Activated CD4-positive, alpha-beta T cell treated with anti-CD3 and anti-CD28 coated beads for 4 hours (primary cell): ENCODE measurements at places on chromosomes 11 and 22.

- no peak for DNase-seq
Observed at GRCh38 chr22:48939441-48940265, 888.0 kb downstream of the BRD1 start.

- no peak for DNase-seq
Observed at GRCh38 chr11:128213461-128213860, 373.9 kb downstream of the ETS1 start.

- no peak for DNase-seq
Observed at GRCh38 chr11:69014898-69015549, 2.0 kb upstream of the MRGPRF start.

- no peak for DNase-seq
Observed at GRCh38 chr22:19747551-19747950, 13.0 kb upstream of the TBX1 start.

- no peak for DNase-seq
Observed at GRCh38 chr22:39776295-39777009, 117.1 kb downstream of the ENTHD1 start.

- DNase-seq: no peak
Observed at GRCh38 chr11:64621283-64622019, 30.4 kb downstream of the SLC22A12 start.

DNA sequence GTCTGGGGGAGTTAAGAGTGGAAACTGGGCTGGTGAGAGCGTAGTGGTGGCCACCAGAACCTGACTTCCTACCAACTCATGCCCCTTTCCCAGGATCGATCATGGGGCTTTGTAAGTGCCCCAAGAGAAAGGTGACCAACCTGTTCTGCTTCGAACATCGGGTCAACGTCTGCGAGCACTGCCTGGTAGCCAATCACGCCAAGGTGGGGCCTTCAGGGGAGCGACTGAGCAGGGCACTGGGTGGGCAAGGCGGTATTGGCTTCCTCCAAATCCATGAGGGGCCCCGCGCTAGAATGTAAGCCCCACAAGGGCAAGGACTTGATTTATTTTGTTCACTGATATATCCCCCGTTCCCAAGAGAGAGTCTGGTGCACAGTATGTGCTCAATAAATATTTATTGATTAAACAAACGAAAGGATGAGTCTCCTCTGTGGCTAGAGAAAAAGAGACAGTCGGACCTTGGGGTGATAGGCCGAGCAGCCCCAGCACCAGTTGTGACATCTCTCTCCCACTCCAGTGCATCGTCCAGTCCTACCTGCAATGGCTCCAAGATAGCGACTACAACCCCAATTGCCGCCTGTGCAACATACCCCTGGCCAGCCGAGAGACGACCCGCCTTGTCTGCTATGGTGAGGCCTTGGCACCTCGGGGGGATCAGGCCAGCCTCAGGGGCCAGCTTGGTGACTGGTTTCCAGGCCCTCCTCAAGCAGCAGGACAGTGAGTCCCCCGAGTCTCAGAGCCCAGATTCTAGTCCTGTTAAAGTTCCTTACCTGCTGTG lies 765 bp downstream of the ZFPL1 start:
- no peak for DNase-seq

- no peak for DNase-seq
Observed at GRCh38 chr11:79956061-79956460, 515.2 kb upstream of the TENM4 start.

- DNase-seq: no peak
Observed at GRCh38 chr11:11748706-11749365, 92.9 kb upstream of the USP47 start.

GRCh38 chr11:12973528-12974181 lies 35.5 kb upstream of the RASSF10 start:
- DNase-seq: no peak

DNA sequence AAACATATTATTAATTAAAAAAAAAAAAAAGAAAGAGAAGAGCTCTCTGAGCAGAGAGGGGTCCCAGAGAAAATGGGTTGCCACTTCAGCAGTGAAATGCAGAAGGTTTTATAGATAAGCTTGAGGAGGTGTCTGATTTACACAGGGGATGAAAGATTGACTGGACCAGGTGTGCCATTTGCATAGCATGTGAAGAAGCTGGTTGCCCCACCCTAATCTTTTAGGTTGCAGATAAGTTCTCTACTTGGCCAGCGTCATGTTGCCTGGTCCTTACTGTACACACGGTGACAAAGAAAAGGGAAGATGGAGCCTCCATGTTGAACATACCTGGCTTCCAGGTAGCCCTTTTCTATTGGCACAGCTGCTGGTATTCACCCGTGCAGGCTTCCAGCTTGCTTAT lies 41.4 kb downstream of the MS4A2 start:
- DNase-seq: no peak

DNA sequence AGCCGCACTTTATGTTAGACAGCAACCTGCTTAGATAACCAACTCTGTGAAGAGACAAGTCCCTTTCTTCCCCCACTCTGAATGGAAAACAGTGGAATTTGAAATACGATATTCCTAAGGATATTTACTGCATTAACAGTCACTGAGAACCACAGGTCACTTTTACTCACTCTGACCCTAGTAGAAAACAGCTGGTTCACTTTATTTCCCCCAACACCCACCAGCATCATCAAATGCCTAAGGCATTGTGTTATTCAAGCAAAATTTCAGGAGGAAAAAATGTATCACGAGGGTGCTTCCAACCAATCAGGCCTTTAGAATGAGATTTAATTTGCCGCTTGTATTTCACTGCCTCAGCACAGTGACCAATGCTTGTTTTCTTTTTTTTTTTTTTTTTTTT lies 1134.1 kb upstream of the CCDC90B start:
- no peak for DNase-seq

DNA sequence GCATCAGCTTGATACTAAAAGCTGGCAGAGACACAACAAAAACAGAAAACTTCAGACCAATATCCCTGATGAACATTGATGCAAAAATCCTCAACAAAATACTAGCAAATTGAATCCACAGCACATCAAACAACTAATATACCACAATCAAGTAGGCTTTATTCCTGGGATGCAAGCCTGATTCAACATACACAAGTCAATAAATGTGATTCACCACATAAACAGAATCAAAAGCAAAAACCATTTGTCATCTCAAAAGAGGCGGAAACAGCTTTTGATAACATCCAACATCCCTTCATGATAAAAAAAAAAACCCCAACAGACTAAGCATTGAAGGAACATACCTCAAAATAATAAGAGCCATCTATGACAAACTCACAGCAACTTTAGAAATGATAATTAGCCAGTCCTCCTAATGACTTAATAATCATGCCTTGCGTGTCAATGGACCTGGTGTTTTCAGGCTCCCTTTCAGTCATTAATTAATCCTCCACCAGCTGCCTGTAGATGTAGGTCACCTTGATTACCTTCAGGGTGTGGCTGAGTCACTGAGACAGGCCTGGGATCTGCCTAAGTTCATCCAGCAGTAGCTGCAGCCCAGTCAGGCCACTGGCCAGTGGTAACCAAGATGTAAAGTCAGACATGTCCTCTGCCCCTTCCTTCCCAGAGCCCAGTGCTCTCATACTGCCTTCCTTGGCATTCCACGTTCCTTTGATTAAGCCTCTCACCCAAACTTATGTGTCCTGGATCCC lies 109.8 kb downstream of the EHF start:
- DNase-seq: no peak

- no peak for DNase-seq
Observed at GRCh38 chr22:47281126-47282106, 519.0 kb downstream of the TBC1D22A start.

DNA sequence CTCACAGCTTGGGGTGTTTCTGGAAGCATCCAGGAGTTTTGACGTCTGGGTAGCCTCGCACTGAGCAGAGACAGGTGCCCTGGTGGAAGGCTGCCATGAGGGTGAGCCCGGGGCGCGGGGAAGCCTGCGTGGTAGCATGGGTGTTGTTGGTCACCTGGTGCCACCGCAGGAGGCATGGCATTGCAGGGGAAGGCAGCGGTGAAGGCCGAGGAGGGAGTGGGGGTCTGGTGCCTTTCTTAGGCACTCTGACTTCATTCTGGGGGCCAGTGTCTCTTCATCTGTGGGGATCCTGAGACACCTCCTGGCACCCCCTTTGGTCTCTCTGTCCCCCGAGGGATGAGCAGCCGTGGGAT lies 271.2 kb downstream of the TBC1D22A start:
- DNase-seq: no peak

DNA sequence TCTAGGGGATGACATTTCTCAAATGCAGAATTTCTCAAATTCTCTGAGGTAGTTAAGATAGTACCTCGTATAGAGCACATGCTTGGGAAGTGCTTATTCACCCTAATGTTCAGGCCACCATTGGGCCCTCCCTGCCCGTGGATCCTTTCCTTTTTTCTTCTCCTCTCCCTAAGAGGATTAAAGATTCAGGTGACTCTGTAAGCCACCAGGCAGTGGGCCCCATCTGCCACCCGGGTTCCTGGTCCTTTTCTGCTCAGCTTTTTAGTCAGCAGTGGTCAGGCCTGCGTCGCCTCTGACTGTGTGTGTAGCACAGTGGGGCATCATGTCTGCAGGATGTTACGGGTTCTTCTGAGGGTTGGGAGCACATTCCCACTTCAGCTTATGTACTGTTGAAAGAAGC lies 7.2 kb downstream of the CEP164 start:
- DNase-seq: no peak

- peak; percentile 59 for DNase-seq
Observed at GRCh38 chr11:95084509-95084908, 5.1 kb upstream of the ENDOD1 start.

GRCh38 chr11:23377909-23378308 lies 517.6 kb upstream of the CCDC179 start:
- DNase-seq: no peak

- no peak for DNase-seq
Observed at GRCh38 chr11:63427971-63428508, 58.5 kb downstream of the SLC22A9 start.

- DNase-seq: no peak
Observed at GRCh38 chr22:45960477-45961386, 16.2 kb downstream of the WNT7B start.

- no peak for DNase-seq
Observed at GRCh38 chr22:31055635-31056159, 25.4 kb upstream of the SMTN start.

- no peak for DNase-seq
Observed at GRCh38 chr11:47111318-47111804, 65.3 kb downstream of the ARFGAP2 start.

GRCh38 chr11:2750101-2750681 lies 50.4 kb upstream of the KCNQ1OT1 start:
- DNase-seq: no peak

GRCh38 chr11:48104568-48104924 lies 112.1 kb upstream of the OR4B1 start:
- DNase-seq: no peak

GRCh38 chr11:125968354-125968753 lies 22.5 kb downstream of the VSIG10L2 start:
- no peak for DNase-seq

- no peak for DNase-seq
Observed at GRCh38 chr22:40718250-40719204, 39.2 kb downstream of the MCHR1 start.

GRCh38 chr22:50730941-50731661 lies 6.9 kb upstream of the ACR start:
- DNase-seq: no peak

DNA sequence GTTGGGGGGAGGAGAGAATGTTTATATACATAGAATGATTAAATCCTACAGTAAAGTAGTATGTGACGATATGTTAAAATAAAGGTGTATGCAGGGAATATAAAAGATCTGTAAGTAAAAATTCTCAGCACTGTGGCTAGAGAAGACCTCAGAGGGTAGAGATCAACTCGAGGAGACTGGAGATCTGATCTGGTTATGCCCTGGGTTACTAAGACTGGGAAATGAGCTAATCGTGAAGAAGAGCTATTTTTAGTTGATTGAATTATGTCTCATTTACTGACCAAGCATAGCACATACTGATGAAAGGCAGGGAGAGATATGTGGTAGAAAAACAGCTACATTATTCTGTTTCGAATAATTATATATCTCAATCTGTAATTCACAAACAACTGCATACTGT lies 42.8 kb upstream of the ALKBH3 start:
- DNase-seq: no peak

GRCh38 chr11:46948378-46949131 lies 12.0 kb downstream of the CSTPP1 start:
- DNase-seq: no peak

GRCh38 chr11:45054956-45055355 lies 91.5 kb upstream of the PRDM11 start:
- DNase-seq: no peak

DNA sequence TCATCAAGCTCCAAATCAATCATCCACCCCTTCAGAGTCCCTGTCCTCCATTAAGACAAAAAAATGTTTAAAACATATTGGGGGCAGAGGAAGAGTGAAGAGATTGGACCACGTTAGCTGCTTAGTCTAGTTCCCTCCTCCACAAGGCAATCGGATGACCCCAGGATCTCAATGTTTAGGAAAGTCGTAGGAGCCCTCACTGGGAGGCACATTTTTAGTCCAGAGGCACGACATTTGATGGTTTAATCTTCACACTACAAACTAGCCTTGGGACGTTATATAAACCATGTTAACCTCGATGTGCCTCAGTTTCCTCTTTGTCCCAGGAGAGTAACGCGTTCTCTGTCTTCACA lies 588 bp upstream of the FAT3 start:
- no peak for DNase-seq

DNA sequence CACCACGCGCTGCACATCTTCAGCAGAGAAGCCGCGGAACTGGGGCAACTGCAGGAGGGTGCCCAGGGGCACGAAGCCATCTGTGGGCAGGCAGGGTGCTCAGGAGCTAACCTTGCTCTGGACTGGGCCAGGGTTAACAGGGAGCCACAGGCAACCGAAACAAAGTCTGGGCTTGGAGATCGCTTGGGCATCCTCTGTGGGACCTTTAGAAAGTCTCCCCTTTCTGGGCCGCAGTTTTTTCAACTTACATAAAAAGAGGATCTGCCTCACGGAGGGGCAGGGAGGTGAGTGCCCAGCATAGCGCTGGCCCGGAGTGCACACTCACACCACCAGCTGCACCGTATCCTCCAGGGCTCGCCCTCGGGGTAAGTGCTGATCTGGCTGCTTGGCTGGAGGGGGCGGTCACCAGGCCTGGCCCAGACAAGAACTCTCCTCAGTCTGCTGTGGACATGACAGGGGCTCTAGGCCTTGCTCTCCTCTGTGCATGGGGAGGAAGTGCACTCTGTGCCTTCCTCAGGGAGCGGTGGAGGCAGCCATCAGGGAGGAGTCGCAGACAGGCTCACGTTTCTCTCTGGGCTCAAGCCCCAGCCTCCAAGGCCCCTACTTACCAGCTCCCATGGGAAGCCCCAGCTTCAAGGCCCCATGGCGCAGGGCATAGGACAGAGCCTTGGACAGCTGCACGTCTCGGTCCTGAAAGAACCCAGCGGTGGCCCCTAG lies 937 bp downstream of the TRPT1 start:
- DNase-seq: no peak
